ENCODE measurements at places on chromosomes 5 and 9.

DNA sequence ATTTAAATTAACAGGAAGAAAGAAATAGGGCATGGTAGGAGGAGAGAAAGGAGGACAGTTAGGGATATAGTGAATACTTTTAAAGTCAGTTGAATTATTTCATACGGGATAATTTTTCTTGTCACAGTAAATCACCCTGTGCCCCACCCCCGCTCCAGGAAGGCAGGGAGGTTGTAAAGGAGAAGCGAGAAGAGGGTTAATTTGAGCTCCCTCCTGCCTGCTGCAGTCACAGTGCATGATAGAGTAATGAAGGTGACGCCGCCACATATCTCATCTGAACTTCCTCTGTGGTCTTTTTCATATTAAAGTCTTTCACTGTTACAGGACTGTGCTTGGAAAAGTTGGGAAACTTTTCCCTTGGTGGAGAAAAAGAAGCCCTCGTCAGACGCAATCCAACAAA, 896 bp upstream of the PCSK5 start:
- DNase-seq = no peak

DNA sequence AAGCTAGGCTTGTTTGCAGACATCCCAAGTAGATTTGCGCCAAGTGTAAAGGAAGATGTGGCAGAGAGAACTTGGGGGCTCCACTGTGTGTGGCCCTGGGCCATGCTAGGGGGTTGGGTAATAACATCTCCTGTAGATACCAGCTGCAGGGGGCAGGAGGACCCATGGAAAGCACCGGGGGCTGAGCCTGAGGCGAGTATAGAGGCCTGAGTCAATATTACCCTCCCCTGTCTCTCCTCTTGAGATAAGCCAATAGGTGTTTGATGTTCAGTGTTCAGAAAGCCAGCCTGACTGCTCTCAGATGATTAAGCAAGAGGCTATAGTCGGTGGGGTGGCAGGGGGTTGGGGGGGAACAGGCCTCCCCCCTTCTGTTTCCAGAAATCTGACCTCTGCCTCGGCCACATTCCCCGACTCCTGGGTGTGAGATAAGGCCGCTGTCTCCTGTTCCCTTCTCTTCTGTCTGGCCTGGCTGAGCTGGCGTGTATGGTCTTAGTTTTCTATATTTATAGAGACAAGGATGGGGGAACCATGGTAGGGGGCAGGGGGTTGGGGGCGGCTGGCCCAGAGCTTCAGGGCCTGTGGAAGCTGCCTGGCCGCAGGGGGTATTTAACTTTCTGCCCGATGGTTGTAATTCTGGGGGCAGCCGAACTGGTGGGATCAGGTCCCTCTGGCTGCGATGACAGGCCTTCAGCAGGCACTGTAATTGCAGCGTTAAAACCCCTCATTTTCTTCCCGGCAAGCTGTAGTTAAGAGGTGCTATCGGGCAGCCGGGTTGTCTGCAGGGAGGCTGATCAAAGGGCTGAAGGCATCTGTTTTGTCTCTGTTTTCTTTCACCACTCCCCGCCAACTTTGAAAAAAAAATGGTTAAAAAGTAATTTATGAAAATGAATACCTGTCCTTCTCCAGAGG, 292.0 kb downstream of the NSG2 start:
- DNase-seq = no peak

- no peak for DNase-seq
These were observed 8.5 kb downstream of the GGTA1 start for GRCh38 chr9:121491111-121491510.

- no peak for DNase-seq
These were observed 121.8 kb downstream of the ZNF354C start for GRCh38 chr5:179181988-179182387.

GRCh38 chr5:130545291-130545690, 619.8 kb downstream of the HINT1 start:
- no peak for DNase-seq

All from NCI-H1105 treated with DMSO at 0.1 percent for 48 hours (cell line).